ENCODE measurements at places on chromosomes 13 and 19.
A peak's percentile ranks its signal among the peaks of the same experiment; 100 is the strongest.

- DNase-seq, result no peak
Measured at GRCh38 chr19:2426611-2427428, 566 bp downstream of the TIMM13 start.

DNA sequence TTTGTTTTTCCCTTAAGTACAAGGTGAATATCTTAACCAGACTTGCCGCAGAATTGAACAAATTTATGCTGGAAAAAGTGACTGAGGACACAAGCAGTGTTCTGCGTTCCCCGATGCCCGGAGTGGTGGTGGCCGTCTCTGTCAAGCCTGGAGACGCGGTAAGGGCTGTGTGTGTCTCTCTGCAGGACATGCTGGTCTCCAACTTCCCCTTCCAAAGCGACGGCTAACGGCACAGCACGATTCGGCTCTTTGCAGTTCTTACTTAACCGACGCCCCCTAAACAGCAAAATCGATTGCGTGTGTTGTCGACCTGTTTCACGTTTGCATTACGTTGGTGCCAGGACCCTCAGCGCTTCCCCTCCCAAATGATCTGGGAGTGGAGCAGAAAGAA lies 73.2 kb downstream of the GGACT start:
- DNase-seq, result no peak

DNA sequence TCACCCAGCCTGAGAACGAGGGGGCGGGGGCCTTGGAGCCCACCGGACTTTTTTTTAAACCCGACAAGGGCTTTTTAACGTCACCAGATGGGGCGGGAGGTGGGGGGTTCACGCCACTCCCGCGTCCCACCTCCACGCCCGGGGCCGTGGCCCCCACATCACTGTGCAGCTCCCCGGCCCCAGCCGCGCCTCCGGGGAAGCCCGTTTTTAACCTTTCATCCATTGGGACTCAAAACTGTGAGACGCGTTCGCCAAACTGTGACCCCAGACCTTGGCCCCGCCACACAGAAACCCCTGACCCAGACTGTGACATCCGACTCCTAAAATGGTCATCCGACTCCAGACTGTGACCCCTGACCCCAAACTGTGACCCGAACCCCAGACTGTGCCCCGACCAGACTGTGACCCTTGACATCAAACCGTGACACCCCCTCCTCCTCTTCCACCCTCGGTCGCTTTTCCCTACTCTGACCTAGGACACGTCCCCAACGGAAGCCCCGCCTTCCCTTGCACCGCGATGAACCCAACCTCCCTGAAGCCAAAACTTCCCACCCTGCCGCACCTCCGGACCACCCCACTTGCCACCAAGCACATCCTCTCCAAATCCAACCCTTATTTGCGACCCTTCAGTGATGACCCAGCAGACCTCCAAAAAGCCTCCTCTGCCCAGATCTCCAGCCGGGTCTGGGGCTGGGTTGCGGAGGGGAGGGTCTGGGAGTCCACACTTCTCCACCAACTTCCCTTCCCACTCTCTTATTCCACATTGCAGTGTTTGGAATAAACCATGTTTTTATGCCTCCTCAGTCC lies 1.5 kb upstream of the GRWD1 start:
- no peak for DNase-seq

- DNase-seq, result peak; percentile 73
Measured at GRCh38 chr19:12666265-12667048, at the start of the genes MAN2B1 and WDR83. Gene MAN2B1, minus strand, starts transcription at chr19:12666742. Its CDS starts 41 bp downstream, at chr19:12666701. Gene WDR83, plus strand, starts transcription at chr19:12666807. Its CDS starts 2,984 bp downstream, at chr19:12669791.

DNA sequence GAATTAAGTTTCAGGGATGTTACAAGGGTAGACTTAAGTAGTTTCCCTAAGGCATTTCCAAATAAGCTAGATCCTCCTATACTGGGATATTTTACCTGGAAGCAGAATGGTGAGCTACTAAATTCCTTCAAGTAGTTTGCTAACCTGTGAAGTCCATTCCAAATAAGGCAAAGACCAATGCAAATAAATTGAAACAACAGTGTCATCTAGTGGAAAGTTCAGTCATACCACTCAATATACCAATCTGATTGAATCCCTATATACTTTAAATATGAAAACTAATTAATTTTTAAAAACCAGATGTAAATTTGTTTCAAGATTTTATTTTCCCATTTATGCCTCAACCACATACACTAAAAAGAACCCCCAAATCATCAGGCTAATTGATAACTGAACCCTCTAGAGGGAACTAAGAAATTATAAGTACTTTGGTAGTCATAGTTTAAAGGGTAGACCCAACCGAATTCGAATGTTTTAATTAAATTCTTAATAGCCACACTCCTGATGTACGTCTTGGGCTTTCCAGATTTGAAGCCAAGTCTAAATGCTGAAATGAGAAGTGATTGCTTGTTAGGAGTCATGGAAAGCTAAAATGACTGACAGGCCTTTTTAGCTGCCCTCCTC lies 223.7 kb downstream of the TBC1D4 start:
- DNase-seq, result peak; percentile 24

GRCh38 chr13:40109351-40109844 lies 453.9 kb downstream of the COG6 start:
- DNase-seq, result no peak

GRCh38 chr19:49342291-49342721 lies 7.1 kb downstream of the CD37 start:
- DNase-seq, result no peak

- DNase-seq, result no peak
Measured at GRCh38 chr19:44228318-44228717, 16.0 kb downstream of the ZNF227 start.

DNA sequence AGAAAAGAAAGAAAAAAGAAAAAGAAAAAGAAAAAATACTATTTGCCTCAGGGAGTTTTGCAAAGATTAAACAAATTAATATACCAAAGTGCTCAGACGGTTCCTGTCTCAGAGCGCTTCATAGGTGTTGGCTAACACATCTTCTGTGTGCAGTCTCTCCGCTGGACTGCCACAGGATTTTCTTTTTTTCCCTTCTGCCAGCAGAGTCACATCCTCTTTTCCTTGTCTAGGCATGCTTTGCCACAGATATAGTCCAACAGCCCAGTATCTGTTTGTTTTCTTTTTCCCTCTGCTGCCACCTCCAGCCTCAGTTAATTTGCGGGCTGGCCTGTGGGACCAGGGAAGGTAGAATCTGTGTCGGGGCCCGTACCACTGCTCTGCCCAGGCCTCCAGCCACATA lies 3.4 kb upstream of the URAD start:
- no peak for DNase-seq

- no peak for DNase-seq
Measured at GRCh38 chr13:31207661-31208552, 8.1 kb downstream of the B3GLCT start.

DNA sequence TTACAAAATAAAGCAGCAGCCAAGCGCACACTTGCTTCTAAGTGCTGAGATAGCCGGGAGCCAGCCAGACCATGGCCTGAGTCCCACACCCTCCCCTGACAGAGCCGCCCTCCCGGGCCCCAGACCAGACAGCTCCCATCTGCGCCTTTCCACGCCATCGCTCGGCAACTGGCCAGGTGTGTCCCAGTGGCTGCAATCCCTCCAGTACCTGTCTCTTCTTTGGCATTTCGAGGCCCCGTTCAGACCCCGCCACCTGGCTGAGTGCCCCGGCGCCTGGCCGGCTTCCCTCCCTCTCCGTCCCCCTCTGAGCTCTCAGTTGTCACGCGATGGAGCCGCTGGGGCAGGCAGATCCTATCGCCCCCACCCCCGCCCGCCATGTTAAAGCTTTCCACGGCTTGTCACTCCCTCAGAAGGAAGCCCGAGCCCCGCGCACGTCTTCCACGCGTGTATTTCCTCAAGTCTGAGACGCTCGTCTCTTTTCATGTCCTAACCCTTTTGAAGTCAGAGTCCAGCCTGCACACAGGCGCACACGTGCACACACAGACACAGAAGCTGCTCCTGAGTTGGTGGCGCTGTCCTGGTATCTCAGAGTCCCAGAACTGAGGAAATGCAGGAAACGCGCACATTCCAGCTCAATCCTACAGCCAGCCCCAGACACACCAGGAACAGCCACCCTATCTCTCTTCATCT lies 7.9 kb downstream of the MLLT1 start:
- no peak for DNase-seq

DNA sequence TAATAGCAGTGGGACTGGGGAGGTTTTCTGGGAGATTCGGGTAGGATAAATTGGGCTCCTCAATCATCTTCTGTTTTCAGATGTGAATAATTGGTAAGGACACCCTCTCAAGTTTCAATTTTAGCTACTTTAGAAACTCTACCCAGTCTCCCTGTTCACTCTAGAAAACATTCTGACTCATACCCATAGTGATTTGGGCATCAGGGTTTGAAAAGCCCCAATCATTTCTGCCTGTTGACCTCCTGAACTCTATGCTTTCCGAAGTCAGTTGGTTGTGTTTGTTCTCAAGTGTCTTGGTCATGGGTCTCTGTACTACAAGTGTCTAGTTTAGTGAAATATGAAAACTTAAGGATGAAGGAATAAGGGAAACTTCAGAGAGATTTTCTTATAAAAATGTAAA lies 911.3 kb upstream of the GPC6 start:
- DNase-seq, result no peak

DNA sequence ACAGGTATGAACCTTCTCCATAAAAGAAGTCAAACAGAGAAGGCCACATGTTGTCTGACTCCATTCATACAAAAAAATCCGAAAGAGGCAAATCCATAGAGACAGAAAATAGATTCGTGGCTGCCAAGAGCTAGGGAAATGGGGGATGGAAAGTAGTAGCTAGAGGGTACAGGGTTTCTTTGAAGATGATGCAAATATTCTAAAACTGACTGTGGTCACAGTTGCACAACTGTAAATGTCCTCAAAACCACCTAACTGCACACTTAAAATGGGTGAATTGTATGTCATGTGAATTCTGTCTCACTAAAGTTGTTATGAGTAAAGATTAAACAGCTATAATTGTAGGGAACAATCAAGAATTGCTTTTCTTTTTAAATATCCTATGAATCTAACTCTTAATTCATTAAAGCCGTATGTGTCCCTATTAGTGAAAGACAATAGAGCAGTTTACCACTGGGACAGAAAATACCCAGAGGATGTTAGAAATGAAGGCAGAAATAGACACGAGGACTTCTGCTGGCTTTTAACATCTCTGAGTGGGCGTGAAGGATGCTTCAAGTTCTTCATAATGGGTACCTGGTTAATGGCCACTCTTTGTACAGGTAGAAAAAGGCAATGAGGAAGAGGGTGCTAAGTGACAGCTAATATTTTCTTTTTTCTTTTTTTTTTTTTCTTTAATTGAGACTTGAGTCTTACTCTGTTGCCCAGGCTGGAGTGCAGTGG lies 21.2 kb downstream of the INSR start:
- DNase-seq, result no peak

- DNase-seq, result no peak
Measured at GRCh38 chr19:48654299-48655059, 8.5 kb upstream of the CA11 start.

DNA sequence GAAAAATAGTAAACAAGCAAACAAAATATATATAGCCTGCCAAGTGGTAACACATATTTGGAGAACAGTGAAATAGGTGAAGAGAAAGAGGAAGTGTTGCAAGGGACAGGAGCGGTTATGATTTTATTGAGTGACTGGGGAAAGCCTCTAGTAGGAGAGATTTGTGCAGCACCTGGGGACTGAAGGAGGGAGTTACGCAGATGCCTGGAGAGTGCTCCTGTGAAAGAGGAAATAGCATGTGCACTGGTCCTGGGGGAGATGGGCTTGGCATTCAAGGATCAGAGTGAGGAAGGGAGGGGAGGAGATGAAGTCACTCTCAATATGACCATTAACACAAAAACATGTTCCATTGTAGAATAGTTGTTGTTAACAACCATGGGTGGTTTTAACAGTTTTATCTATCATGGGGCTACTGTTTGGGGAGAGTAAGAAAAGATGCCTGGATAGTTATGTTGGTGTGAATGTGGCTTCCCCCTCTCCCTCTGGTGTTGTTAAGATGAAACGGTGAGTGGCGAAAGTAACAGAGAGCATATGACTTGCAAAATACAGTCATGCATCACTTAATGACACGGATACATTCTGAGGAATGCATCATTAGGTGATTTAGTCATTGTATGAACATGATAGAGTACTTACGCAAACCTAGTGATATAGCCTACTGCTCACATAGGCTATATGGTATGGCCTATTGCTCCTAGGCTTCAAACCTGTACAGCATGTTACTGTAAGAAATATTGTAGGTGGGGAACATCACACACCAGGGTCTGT lies 251.7 kb upstream of the ARGLU1 start:
- DNase-seq, result no peak

DNA sequence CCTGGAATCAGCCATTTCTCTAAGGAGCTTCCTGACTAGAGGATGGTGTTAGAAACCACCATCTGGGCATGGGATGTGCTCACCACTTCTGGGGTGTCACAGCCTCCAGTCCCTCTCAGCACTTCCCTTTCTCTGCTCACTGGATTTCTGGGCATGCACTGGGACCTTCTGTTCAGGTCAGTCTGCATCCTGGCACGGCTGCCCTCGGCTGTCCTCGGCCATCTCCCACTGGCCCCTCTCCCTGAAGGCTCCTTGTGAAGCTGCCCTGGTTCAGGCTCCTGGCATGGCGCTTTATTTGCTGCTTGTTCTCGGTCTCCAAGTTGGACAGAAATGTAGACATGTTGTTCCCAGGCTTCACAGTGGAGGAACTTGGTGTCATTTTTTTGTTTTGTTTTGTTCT lies 60.0 kb downstream of the TEX29 start:
- DNase-seq, result no peak

DNA sequence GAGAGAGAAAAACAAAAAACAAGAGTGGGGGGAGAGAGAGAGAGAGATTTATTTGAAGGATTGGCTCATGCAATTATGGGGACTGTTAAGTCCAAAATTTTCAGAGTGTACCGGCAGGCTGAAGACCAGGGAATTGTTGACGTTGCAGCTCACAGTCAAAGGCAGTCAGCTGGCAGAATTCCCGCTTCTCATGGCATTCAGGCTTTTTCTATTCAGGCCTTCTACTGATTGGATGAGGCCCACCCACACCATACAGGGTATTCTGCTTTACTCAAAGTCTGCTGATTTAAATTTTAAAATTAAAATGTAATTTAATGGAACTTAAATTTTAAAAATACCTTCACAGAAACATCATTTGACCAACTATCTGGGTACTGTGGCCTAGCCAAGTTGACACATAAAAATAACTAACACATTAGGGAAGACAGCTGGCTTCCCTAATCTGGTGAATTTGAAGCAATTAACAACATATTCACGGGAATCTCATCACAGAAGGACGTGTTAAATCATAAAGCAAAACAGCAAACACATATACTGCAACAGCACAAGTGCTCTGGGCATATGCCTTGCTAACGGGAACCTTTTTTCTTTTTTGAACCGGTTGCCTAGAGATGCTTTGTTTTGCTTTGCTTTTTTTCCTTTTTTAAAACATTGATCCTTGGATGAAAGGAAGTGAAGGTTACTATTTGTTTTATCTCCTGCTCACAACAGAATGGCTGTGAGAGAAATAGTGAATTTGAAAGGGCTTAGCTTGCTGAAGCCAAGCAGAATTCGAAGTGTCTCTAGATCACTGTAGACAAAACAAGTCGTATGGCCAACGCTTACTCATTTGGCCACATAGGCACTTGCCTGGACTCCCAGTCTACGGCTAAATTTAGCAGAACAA lies 505.1 kb downstream of the IRS2 start:
- no peak for DNase-seq

- DNase-seq, result no peak
Measured at GRCh38 chr13:25149711-25150110, 22.4 kb downstream of the AMER2 start.

- DNase-seq, result no peak
Measured at GRCh38 chr13:39039041-39039440, 785 bp downstream of the NHLRC3 start.

- no peak for DNase-seq
Measured at GRCh38 chr19:48290401-48290770, 20.5 kb downstream of the ZNF114 start.
